ENCODE measurements at places on chromosomes 12 and 14.

DNA sequence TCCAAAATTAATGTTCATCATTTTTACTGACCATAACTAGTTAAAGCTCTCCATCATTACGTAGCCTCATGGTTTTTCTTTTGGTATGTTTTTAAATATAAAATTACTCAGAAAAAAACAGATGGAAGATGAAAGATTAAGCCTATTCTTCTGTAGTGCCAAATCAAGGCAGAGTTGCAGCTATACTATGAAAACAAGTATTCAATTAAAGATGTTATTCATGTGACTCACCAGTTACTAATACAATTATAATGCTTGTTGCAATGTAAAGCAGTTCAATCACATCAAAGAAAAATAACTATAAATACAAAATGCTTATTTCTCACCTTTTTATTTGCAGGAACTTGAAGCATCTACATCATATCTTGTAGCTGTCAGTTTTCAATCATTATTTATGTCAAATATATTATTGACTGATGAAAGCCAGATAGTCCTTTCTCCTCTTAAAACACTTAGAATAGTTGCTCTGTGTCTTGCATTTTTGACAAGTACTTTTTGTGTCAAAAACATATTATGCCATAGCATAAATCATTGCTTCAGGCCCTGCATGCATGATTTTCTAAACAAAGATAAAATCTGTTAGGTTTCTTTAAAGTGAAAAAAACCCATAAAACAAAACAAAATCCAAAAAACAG, 36.0 kb upstream of the TRHDE start:
- DNase-seq, result no peak

DNA sequence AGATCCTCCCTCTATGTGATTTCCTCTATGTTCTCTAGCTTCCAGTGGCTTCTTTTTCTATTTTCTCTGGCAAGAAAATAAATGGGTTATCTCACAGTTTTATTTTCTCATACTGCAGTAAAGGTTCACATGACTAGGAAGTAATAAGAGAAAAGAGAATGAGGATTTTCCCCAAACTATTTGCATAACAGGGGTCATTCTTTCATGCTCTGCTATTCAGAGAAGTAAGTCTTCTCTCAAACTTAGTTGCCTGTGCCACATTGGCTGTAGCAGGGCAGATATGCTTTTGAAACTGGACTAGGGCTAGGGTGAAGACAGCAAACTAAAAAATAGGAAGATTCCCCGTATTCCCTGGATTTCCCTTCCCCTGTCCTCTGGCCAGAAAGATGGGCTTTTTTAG, 57.4 kb downstream of the ACSM4 start:
- no peak for DNase-seq

DNA sequence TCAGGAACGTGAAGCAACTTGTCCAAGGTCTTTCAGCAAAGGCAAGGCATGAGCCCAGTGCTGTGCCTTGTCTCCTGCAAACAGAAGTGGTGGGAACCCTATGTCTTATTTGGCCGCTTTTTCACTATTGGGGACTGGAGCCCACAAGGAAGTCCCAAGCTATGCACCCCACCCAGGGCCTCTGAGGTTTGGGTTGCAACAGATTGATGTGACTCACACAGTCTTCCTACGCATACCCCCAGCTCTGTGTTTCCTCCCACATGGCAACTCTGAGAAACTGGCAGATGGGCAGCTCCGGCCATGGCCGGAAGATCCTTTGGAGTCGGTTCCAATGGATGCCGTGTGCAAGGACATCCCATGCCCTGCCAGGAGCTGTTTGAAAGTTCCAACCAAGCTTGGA, 28.3 kb upstream of the CMKLR1 start:
- DNase-seq, result no peak

DNA sequence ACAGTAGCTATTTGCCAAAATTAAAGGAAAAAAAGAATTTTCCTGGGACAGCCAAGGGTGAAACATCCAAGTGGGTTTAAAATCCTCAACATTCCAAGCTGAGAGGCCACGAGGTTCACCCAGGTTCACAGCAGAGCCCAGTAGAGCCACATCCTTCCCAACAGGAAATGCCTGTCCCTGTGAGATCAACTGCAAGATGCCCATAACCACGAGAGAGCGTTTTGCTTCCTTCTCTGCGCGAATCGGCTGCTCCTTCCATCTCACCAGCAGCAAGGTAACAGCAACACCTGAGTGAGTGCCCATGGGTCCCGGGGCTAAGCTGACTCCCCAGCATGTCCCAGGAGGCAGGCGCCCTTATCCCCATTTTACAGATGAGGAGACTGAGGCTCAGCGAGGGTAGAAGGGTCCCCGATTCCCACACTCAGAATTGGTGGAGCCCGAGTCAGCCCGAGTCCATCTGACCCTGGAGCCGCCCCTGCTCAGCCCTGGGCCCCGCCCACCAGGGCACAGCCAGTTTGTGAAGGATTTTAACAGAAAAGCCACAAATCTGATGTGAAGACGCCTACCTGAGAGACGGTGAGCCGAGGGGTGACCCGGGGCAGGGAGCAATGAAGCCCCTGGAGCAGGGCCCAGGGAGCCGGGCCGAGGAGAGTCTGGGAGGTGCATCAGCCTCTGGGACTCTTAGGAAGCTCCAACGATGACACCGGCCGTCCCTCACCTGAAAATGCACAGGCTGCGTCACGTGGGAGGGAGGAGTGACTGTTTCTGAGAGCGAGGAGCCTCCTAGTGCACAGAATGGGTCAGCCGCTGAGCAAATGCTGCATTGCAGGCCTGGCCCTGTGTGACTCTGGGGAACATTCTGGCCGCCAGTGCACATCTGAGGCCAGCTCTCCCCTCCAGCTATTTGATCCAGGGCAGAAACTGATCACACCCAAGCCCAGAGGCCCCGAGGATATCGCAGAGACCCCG, 236.9 kb upstream of the SFSWAP start:
- DNase-seq, result no peak

- DNase-seq, result no peak
These were observed 151.2 kb upstream of the RFLNA start for GRCh38 chr12:124143726-124144125.

GRCh38 chr12:52037248-52037861, 13.9 kb upstream of the NR4A1 start:
- no peak for DNase-seq

DNA sequence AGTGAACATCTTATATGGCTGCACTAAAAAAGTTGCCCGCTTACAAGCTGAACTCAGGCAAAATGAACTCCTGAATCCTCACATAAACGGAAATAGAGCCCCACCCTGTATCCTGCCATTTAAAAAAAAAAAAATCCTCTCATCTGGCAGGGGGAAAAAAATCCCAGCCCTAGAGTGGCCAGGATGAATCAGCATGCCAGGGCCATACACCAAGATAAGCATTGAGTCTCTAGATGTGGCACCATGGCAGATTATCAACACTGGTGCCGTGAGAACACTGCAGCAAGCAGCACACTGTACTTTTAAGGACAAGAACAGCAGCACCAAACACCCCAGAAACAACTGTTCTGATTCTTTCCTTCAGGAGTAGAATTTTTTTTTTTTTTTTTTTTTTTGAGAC, 65.5 kb downstream of the RASSF3 start:
- no peak for DNase-seq

- DNase-seq, result no peak
These were observed 73.9 kb downstream of the NEDD1 start for GRCh38 chr12:96980991-96981414.

GRCh38 chr12:46267575-46267824, 1.3 kb downstream of the SLC38A1 start:
- DNase-seq, result peak; percentile 41

DNA sequence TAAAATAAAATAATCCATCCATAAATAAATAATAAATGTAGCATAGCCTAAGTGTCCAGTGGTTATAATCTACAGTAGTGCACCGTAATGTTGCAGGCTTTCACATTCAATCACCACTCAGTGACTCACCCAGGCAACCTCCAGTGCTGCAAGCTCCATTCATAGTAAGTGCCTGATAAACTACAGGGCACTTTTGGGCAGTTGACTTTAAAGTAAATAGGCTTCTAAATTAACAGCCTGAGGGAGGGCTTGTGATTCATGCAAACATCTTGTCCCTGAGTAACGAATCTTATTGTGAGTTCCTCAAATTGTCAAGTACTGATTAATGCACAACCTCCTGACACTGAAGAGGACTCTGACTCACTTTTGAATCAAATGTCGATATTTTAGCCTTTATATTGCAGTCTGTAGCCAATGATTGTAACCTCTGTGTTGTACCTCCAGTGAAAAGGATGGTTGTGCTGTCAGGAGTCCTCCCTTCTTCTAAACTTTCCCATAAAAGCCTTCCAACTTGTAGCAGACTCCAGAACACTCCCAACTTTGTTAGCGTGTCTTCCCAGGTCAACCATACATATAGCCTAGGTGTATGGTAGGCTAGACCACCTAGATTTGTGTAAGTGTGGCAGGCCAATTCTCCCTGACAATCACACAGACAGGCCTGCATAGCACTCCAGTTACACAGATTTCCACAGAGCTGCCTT, 55.0 kb upstream of the BICD1 start:
- DNase-seq, result no peak

- no peak for DNase-seq
These were observed 97.3 kb downstream of the EXOC5 start for GRCh38 chr14:57171363-57171762.

GRCh38 chr12:71130521-71131069, 27.2 kb downstream of the TSPAN8 start:
- no peak for DNase-seq

- DNase-seq, result peak; percentile 37
These were observed 132.8 kb upstream of the HIF1A start for GRCh38 chr14:61562321-61563161.

DNA sequence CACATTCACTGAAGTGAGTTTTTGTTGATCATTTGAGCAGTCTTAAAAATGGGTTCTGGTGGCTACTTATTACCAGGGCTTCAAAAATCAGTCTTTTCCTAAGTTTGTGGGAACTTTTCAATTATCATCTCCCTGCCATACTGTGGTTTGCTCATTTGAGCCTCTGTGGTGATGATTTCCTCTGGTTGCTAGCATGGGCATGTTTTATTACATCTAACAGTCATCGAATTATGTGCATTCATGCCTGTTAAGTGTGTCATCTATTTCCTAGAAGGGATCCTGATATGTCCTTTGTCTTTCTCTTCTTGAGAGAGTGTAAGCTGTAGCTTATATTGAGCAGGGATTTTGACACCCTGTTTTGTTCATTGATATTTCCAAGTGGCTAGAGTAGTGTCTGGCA, 116.8 kb downstream of the WIF1 start:
- no peak for DNase-seq

DNA sequence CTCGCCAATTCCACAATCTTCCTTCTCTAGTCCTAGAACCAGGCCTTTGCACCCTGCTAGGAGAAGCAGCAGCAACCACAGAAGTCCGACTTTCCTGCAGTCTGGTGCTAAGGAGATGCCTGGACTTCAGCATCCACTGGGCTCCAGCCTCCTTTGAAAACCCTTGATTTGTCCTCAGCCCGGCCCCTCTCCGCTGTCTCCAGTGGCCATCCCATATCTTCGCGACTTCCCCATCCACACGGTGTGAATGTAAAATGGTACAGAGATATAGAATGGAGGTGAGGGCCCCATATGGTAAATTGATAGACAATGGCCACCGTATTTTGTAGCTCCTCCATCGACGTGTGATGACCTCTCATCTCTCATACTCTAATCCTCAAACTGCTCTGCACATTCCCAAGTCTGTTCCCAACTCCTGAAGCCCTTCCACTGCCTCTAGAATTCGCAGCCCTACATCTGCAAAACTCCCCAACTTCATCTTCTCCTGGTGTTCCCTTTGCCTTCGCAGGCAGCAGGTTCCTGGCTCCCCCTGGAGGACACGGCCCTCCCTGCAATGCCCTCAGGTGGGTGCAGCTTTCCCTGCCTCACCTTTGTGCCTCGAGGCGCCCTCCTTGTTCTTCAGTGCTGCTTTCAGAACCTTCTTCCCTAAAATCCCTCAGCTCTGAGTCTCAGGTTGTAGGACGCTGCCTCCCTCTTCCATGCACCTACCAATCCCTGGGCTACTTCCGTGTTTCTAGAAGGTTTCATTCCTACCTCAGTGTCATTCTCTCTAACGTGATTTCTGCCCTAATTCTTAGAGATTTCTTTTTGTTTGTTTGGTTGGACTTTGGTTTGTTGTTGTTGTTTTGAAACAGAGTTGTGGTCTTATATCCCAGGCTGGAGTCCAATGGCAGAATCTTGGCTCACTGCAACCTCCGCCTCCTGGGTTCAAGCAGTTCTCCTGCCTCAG, 36.7 kb downstream of the TMBIM6 start:
- peak; percentile 75 for DNase-seq

GRCh38 chr12:53563452-53564028, 56.3 kb upstream of the NPFF start:
- DNase-seq, result no peak

DNA sequence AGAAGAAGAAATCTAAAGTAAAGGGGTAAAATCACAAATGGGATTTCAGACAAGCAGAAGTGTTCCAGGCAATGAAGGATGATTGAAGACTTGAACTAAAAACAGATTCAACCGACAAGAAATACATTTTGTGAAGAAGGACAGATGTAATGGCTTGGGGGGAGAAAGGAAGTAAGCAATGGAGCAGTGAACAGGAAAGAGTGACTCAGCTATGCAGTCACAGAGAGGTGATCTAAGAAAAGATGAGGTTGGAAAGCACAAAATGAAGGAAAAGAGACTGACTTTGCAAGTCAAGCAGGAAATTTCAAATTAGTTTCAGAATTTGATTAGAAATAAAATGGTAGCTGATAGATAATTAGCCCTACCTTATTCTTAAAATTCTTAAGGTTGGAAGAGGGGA, 66.5 kb downstream of the PUS7L start:
- no peak for DNase-seq

DNA sequence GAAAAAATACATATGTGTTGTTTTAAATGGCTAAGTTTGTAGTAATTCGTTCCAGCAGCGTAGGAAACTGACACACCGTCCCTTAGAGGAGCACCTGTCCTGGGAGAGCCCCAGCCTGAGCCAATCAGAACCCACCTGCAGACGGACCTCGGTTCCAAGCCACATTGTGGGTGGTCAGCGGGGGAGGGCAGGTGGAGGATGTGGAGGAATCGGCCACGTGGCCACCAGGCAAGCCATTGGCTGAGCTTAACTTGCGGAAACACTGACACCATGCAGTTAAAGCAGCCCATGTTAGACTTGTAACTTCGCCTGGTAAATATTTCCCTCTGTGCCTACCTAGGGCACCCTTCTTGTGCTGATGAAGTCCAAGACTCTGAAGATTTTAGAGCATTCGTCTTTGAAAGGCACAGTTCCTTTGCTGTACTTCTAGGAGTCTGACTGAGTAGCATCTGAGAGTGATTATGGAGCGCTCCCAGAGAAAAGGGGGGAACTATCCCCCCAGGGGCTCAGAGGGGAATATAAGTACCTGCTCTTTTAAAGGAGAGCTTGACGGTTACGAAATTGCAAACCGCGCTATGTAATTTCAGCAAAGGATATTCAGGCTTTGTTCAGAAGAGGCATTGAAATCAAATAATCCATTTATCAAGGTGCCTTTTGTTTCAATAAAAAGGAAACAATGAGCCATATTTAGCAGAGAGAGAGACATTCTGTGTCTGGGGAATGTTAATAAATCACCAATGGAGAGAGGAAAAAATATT, 135.7 kb downstream of the TMEM132C start:
- DNase-seq, result no peak

GRCh38 chr14:75711105-75711795, 50.2 kb downstream of the TTLL5 start:
- DNase-seq, result peak; percentile 12
